WERI-Rb-1 (cell line): ENCODE measurements at places on chromosomes 3 and 15.

DNA sequence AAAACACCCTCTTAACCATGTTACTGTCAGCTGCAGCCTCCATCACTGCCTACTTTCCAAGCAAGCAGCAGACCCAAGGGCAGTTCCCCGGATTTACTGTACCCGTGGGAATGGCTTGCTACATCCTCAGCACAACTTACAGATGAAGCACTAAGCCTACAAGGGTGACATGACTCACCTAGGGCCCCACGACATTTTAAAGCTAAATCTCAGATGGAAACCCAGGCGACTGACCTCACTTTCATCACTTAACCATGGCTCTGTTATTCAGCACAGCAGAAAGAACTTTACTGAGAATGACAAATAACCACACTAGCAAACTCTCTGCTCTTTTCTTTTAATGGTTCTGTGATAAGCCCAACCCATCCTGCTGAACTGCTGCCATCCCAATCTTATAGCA lies 65.6 kb downstream of the SUMF1 start:
- DNase-seq = no peak

DNA sequence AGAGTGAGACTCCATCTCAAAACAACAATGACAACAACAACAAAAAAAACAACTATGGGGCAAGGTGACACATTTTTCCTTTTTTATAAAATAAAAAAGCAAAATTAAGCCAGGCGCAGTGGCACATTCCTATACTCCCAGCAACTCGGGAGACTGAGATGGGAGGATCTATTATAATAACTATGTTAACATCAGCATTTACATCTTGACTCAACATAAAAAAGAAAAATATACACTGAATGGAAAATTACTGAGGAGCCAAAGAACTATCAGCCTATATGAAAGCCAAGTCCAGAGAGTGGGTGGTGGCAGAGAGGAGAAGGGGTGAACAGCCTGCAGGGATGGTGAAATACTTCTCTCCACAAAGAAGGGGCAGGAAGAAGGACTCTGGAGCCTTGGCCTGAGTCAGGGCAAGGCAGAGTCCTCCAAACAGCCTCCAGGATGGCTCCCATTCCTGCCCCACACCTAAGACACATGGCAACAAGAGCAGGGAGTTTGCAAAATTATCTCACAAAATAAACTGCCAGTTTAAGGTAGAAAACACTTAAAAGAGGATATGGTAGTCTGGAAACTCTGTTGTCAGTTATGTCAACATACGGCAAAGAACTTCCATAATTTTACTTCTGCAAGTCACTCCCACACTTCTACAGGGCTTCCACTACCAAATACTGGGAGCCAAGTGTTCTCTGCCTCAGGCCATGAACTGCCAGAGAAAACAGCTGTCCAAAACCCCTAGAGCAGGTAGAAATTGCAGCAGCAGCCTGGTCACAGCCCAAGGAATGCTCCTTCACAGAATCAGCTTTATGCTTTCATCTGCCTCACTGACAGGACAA lies 25.9 kb downstream of the HSPBAP1 start:
- no peak for DNase-seq

DNA sequence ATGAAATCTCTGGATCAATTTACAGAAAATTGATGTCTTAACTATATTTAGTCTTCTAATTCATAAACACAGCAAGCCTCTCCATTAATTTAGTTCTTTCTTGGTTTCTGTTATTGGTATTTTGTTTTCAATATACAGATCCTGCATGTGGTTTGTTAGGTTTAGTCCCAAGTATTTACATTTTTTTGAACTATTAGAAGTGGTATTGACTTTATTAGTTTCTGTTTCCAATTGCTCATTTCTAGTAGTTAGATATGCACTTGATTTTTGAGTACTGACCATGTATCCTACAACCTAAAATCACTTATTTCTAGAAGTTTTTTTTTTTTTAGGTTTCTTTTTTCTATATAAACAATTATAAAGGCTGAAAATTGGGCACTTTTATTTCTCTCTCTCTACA lies 335.9 kb downstream of the CHST2 start:
- no peak for DNase-seq

DNA sequence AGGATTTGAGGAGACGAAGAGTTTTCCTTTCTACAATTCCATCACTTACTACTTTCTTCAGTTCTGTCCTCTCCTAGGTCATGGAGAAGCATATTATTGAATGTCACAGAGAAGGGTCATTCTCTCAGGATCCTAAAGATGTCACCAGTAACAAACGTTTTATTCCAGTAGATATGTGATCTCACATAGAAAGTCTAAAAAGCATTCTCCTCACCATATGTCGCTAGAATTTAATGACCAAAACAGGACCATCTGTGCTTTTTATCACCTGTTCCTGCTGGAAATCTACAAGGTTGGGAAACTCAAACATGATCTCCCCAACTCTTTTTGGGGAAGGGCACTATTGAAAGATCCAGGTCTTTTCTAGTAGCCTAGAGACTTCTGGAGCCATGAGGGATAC lies 24.0 kb upstream of the FRMD5 start:
- no peak for DNase-seq

DNA sequence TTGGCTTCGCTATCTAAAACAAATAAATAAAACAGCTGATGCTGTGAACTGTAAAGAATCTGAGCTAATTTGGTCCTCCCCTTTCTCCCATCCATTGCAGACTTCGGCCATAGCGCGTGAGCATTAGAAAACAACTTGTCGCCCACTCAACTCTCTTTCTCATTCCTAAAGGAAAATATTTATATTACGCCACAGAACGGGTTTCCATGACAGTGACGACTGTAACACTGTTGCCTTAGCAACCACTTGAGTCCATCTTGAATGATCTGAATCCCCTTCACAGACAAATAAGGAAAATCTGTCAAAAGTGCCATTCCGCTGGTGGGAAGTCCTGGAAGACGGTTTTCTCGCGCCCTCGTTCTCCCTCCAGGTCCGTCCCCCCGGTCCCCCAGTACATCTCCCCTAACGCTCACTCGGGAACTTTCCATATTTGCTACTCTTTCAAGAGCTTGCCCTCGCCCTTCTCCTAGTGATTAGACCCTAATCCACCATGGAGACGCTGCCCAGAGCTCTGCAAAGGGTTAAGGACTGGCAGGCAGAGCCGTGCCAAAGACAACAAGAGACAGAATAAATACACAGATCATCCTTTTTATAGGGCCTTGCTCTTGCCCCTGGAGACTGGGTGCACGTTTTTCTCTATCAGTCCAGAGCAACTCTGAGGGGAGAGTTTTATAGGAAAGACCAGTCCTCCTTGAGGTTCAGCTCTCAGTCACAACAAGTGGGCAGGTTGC lies 50.5 kb downstream of the CRYGS start:
- DNase-seq = no peak

DNA sequence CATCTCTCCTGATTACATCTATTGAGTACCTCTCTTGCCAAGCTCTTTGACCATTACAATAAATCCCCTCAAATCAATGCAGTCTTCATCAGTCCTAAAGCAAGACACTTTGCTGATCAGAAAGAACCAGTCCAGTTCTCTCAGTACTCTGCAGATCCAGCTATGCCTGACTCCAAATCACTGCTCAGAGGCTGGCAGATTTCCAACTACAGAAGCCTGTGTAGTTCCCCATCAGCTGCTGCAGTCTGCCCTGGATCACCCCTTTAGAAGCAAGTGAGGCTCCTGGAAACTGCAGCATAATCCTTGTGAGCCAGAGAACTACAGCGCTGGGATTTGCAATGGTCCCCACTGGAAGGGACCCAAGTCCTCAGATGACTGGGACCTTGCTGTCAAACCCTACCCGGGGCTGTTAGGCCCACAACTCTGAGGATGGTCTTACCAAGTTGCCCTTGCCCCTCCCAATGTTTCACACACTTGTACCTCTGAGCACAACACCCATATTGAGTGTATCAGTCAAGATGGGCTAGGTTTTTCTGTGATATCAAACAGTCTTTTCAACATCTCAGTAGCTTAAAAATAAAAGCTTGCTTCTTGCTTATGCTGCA lies 81.9 kb upstream of the TOPAZ1 start:
- no peak for DNase-seq
